ENCODE measurements at places on chromosomes 2 and 18. TPM values are rescaled to one million over a fixed set of nuclear protein-coding genes. Genes with fewer than 3 reads are reported as not detected.

GRCh38 chr18:8783335-8783993 is 78.1 kb downstream of the MTCL1 start:
- no peak for DNase-seq

DNA sequence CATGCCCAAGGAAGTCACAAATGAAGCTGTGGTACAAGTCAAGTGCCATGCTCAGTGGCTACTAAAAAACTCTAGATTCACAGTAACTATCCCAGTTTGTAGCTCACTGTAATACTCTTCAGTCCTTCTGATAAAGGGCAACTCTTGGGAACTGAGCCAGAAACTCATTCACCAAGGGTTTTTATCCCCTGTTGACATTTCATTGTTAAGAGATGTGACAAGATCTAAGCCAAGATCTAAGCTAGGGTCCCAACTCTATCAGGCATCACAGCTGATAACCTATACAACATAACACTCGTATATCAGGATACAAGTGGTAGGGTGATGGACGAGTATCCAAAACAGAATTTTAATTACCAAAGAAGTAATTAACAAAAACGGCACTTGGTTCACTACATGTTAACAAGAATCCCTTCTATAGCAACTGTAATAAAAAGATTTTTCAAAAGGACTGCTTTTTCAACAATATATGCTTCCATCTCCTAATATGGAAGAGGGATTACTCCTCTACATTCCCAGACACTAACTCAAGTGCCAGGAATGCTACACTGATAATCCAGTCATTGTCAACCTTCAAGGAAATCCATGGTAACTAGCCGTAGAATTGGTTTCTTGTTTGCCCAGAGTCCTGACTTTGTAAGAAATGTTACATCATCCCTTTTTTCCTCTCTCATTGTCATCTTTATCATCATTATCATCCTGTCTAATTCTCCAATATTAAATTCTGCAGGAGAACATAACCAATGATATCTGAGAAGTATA is 111.7 kb downstream of the CDH2 start:
- DNase-seq, result no peak

- DNase-seq, result no peak
Measured at GRCh38 chr2:210389856-210390255, 74.9 kb upstream of the MYL1 start.

GRCh38 chr2:195642679-195643068 is 14.4 kb upstream of the SLC39A10 start:
- DNase-seq, result no peak

DNA sequence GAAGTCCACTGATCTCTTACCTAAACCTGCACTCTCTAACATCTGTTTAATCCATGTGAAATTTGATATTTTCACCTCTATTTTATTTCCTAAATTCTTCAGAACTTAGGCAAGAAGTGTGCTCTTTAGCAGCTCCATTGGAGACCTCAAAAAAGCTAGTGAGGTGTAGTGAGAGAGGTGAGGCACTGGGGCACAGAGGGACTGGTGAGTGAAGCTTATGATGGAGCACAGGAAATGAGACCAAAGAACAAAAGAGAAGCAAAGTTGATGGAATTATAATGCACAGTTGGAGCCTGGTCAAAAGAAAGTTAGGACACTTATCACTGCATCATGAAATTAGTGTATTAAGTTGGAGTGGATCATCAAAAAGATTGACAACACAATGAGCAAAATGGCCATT is 1050.7 kb upstream of the NRXN1 start:
- no peak for DNase-seq

GRCh38 chr2:71551631-71551915 is 98.2 kb downstream of the DYSF start:
- no peak for DNase-seq

- no peak for DNase-seq
Measured at GRCh38 chr18:41170346-41170745, 784.7 kb upstream of the PIK3C3 start.

- DNase-seq, result no peak
Measured at GRCh38 chr2:84472856-84473565, 13.9 kb upstream of the SUCLG1 start.

DNA sequence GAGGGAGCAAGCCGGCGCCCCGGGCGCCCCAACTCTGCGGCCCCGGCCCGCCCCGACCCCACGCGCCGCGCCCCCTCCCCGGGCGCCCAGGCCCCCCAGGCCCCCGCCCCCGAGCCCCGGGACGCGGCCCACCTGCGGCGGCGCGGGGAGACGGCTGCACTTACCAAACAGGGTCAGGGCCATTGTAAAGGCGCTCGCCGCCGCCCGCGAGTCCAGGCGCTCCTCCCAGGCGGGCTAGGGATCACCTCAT is 526 bp downstream of the CHN1 start:
- DNase-seq, result no peak

DNA sequence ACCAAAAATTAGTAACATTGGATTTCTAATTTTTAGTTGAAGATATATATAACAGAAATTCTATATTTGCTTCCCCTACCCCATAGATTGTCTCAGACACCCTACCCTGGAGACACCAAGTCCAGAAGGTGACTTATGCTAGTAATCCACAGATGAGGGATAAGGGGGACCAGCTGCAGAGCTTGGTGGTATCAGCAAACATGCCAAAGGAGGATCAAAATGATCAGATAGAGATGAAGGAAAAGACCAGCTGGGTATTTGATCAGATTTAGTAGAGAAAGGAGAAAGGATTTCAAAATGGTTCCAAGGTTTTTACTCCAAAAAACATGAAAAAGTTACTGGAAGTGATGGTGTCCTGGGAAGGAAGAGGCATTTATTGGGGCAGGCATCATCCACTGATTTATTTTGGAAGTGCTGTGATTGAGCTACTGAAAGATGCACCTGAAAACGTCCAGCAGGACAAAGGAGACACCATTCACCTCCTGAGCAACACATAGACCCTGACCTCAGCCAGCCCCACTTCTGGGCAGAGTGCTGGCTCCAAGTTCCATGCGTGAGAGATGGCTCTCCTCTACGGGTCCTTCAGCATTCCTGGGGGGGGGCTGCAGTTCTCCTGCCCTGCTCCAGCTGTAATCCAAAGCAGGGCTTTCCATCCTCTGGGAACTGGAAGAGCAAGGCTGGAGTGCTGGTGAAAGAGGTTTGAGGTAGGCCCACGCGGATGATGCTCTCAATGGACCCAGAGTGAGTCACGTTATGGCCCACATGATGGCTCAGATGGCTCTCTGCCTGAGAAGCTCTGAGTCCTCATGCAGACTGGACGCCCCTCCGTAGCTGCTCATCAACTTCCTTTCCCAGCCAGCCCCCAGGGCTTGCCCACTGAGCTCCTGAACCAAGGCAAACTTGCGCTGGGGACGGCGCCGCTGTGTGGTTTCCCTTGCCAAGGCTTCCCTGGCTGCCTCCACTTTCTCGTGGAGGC is 3.7 kb upstream of the LRRFIP1 start:
- no peak for DNase-seq

GRCh38 chr2:30655211-30655610 is 152.0 kb downstream of the CAPN13 start:
- no peak for DNase-seq

- DNase-seq, result no peak
Measured at GRCh38 chr2:33090553-33091134, 143.9 kb downstream of the LTBP1 start.

DNA sequence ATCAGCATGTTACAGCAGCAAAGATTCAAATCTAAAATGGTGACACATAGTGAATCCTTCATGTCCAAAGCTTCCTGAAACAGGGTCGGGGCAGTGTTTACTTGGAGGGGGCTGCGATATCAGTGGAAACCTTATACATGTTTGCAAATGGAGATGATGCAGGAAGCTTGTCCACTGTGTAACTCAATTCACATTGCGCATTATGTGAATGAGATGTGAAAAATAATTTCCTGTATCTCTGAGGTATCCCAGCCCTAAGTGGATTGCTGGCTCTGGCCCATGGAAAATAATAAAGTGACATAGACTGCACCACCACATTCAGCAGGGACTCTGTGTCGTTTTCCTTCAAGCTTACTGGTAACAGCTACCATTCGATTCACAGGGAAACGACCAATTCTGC is 505.5 kb downstream of the GALR1 start:
- no peak for DNase-seq

- DNase-seq, result peak; percentile 56
Measured at GRCh38 chr2:159091976-159092375, 123.5 kb downstream of the TANC1 start.

DNA sequence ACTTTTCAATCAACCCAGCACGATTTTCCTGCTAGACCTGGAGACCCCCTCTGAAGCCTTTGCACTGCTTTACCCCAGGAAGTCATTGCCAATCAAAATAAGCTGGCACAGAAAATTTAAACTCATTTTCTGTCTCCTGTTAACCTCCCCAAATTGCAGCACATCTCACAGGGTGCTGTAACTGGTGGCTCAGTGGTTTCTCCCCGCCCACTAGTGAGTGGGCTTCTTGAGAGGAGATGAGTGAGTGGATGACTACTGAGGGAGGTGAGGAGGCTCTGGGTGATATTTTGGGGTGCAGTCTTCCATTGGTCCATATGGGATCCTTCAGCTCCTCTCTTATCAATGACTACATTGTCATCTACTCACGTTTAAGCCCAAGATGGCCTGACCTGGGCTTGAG is 239.8 kb upstream of the HS6ST1 start:
- DNase-seq, result no peak

DNA sequence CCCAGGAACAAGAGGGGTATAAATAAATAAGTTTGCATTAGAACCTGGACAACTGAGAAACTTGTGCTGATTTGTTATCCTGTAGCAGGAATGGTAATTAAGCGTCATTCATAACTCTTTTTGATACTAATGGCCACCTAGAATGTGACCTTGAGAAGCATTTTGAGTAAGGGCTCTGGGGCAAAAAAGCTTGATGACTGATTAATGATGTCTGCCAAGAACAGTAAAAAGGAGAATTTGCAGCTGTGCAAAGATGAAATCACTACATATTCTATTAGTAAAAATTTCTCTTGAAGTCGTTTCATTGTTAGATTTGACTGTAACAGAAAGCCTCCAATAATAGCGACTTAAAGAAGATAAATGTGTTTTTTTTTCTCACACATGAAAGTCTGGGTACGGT is 157.7 kb downstream of the PRKCE start:
- DNase-seq, result no peak

Gene TMEM169
- total RNA-seq, result 0.35 TPM
